SW 1271 (cell line): ENCODE measurements at places on chromosomes 2 and 18.

DNA sequence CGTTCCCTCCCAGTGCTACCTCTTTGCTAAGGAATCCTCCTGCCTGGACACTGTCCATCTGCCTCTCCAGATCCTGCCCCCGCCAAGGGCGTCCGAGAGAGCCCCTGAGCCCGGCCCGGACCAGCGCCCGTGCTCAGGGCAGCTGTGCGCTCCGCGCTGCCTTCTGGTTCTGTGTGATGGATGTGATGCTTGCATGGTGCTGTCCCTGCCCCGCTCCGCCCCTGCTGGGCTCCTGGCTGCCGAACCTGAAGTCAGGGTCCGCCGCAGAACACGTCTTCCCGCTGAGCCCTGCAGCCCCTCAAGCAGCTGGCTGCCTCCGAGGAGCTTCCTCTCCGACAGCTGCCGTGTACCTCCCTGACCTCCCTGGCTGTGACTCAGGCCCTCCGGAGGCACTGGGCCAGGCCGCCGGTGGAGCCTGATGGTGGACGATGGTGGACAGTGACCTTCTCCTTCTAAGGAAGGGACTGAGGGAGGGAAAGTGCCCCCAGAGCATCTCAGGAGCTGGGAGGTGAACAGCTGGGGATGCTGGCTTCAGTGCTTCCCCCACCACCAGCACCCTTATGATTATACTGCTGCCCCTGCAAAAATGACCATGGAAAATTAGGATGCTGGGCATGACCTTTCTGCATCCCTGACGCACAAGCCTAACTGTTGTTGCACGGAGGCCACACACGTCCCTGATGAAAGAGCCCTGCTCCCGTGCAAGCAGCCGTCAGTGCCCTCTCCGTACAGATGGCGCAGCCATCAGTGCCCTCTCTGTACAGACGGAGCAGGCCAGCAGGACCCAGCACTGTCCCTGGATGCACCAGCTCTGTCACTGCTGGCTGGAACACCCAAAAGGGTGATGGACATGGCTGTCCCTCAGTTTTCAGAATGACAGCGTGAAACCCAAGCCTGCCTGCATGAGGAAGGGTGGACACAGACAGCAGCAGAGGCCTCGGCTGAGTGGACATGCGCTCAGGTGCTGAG, 99.3 kb downstream of the TPO start:
- DNase-seq: no peak

DNA sequence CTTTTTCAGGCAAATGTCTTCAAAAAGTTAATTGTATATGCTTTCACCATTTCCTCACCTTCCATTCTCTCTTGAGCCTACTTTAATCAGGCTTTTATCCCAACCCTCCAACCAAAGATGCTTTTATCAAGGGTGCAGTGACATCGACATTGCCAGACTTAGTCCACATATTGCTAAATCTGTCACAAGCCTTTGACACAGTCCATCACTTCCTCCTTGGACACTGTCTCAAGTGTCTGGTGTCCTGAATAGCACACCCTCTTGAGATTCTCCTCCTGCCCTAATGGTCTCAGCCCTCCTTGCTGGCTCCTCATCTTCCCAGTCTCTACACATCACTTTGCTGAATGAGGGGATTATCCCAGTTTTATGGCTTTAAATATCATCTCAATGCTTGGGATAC, 147.5 kb upstream of the SLC39A10 start:
- DNase-seq: no peak

DNA sequence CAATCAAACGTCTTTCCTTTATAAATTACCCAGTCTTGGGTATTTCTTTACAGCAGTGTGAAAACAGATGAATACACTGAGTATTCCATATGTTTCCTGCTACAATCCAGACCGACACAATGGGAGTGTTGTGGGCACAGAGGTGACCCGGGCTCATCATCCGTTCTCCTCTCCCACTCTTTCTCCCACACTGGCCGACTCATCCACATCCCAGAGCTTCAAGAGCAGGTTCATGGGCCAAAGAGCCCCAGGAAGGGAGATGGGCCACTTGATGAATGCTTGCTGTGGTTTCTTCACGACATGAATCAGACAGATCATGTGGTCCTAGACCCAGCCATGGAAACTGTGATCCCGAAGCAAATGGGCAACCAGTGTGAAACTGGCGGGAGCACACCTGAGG, 4.1 kb upstream of the COPS8 start:
- DNase-seq: no peak

DNA sequence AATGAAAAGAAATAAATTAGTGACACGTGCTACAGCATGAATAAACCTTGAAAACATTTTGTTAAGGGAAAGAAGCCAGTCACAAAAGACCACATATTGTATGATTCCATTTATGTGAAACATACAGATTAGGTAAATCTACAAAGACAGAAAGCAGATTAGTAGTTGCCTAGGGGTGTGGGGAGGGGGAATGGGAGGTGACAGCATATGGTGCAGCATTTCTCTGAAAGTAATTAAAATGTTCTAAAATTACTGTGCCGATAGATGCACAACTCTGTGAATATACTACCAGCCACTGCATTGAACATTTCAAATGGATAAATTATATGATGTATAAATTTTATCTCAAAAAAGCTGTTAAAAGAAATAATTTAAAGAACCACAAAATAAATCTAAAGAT, 161.0 kb downstream of the TRIB2 start:
- DNase-seq: no peak

GRCh38 chr2:129277585-129277981, 701.9 kb upstream of the RAB6C start:
- DNase-seq: no peak

- DNase-seq: no peak
Observed at GRCh38 chr2:136844546-136844945, 79.2 kb downstream of the THSD7B start.

DNA sequence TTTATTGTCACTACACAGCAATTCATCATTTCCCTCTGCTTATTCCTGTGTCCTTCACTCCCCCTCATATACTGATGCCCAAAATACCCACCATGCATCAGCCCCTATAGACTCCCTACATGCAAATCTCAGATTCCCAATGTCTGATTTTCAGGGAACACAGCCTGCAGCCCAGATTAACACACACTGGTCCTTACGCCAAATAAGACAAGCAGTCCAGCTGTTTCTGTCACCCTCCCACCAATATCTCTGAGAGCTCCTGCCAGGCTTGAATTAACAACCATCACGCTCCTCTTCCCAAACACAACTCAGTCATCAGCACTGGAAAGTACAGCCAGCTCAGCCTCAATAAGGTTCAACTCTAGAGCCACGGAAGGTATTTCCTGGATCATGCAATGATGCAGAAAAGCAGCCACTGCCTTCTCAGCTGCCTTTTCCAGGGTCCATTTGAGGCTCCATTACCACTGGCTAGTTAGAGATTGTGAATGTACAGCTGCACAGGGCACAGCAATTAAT, 39.0 kb upstream of the SLC35F5 start:
- no peak for DNase-seq

GRCh38 chr18:26930630-26931029, 65.1 kb upstream of the AQP4 start:
- DNase-seq: no peak

GRCh38 chr2:240438810-240439697, 3.6 kb downstream of the GPC1 start:
- no peak for DNase-seq

GRCh38 chr2:974502-974901, 23.9 kb downstream of the SNTG2 start:
- no peak for DNase-seq

DNA sequence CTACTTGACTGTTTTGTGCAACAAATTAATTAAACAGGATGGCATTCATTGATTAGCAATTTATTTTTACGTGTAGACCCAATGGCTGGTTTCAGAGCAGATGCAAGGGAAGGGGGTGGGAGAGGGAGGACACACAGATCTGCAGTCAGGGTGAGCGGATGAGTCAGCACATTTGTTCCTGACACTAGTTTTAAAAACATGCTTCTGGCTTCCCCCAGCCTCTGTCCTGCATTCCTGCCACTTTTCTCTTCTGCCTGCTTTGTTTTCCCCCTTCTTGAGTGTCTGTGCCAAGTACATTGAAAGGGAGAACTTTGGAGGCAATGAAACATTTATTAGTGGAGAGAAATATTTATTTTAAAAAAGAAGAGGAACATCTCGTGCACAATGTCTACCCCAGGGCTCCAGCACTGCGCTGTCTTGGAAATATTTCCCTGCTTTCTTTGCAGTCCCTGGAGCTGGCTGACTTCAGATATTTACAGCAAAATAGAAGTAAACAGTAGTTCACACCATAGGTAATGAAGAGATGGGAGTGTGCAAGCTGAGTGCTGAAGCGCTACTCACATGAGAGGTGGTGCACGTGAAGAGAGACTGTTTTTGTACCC, 52.2 kb downstream of the NRP2 start:
- DNase-seq: no peak

DNA sequence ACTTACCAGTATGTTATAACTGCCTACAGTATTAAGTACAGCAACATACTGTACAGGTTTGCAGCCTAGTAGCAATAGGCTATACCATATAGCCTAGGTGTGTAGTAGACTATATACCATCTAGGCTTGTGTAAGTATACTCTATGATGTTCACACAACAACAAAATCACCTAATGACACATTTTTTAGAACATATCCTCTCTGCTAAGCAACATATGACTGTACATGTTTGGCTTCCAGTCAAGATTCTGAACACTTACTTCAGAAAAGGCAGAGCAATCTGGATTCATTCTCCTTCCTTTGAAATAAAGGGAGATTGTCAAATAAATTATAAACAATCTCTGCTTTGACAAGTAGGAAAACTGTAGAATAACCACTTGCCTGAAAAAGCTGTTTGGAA, 81.8 kb downstream of the EXOC6B start:
- no peak for DNase-seq

- no peak for DNase-seq
Observed at GRCh38 chr2:95388856-95389244, 13.7 kb upstream of the FAHD2A start.

DNA sequence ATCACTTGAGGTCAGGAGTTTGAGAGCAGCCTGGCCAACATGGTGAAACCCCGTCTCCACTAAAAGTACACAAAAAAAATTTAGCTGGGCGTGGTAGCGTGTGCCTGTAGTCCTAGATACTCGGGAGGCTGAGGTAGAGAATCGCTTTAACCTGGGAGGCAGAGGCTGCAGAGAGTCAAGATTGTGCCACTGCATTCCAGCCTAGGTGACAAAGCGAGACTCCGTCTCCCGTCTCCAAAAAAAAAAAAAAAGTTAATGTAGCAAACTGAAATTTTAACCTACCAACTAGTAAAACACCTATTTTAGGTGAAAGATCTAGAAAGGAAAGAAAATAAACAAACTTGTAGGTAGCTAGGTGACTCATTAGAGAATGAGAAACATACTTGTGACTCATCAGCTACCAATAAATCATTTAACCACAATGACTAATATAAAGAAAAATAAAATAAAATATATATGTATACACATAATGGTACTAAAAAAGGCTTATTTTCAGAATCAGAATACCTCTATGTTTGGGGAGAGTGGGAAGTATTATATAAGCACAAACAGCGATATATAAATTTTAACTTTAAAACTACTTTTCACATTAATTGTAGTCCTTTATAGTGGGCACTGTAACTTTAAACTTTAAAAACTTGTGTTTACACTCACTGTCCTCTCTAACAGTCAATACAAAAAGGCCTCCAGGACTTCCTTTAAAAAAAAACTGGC, 36.6 kb downstream of the DARS1 start:
- peak; percentile 27 for DNase-seq

- no peak for DNase-seq
Observed at GRCh38 chr2:205369813-205370212, 312.5 kb upstream of the NRP2 start.

- DNase-seq: no peak
Observed at GRCh38 chr18:35732636-35733035, 151.1 kb downstream of the GALNT1 start.

- peak; percentile 69 for DNase-seq
Observed at GRCh38 chr2:202278036-202278760, 12.6 kb downstream of the NOP58 start.

GRCh38 chr2:218400167-218400929, 680 bp downstream of the CTDSP1 start:
- DNase-seq: no peak

GRCh38 chr2:128597121-128597762, 278.6 kb upstream of the HS6ST1 start:
- DNase-seq: no peak

DNA sequence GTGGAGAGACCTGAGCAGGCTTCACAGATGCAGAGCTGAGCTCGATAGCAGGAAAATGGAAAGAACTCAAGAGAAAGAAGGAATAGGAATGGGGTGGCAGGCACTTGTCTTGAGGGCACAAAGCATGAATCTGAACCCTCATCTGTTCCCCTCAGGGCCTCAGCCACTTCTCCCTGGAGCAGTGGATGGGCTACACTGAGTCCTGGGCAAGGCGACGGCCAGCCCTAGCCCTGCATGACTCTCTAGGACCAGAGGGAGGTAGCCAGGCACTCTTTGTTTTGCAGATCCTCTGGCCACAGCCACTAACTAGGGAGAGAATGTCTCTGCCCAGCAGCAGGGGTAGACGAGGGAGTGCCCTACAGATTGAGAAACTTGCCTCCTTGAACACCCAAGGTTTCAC, 3.4 kb upstream of the TEX51 start:
- no peak for DNase-seq

- DNase-seq: no peak
Observed at GRCh38 chr2:121335294-121336290, 50.6 kb upstream of the TFCP2L1 start.

DNA sequence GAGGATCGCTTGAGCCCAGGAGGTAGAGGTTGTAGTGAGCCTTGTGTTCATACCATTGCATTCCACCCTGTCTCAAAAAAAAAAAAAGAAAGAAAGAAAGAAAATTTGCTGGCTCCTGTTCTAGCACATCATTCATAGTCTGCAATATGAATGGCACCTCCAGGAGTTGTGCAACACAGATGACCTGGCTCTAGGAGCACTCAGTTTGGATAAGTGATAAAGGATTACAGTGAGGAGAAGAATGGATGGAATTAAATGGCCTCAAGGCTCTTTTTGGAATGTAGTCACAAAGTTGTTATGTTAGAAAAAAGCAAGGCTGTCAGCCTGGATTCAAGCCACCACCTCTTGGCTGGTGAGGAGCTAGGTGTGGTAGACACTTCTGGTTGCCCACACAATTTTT, 21.5 kb upstream of the SPRED2 start:
- DNase-seq: no peak

- DNase-seq: no peak
Observed at GRCh38 chr18:61196750-61197149, 136.5 kb upstream of the CDH20 start.

- no peak for DNase-seq
Observed at GRCh38 chr2:168426861-168427260, 29.2 kb upstream of the CERS6 start.

DNA sequence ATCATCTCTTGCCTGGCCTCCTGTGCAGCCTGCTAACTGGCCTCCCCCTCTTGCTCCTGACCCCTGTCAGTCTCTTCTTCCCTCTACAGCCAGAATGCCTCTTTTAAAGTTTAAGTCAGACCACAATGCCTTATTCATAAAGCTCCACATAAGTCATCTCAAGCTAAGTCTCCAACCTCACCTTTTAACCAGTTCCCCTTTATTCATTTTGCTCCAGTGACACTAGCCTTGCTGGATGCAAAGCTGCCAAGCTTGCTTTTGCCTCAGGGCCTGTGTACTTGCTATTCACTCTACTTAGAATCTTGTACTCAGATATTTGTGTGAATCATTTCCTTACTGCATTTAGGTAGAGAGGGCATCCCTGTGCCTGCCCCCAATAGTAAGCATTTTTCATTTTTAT, 180.9 kb downstream of the PDE1A start:
- DNase-seq: no peak

GRCh38 chr2:170847716-170848115, 31.0 kb downstream of the GAD1 start:
- no peak for DNase-seq

GRCh38 chr2:158970241-158970751, 1.9 kb downstream of the TANC1 start:
- DNase-seq: no peak

GRCh38 chr2:132757002-132757589, 87.1 kb upstream of the LYPD1 start:
- no peak for DNase-seq
